ENCODE measurements at places on chromosomes 3 and 15.

- DNase-seq = peak; percentile 6
Observed at GRCh38 chr3:27228805-27229204, 140.4 kb downstream of the NEK10 start.

GRCh38 chr3:16770792-16771191 lies 114.0 kb upstream of the PLCL2 start:
- no peak for DNase-seq

GRCh38 chr3:66442254-66443117 lies 58.3 kb downstream of the LRIG1 start:
- DNase-seq = peak; percentile 94

DNA sequence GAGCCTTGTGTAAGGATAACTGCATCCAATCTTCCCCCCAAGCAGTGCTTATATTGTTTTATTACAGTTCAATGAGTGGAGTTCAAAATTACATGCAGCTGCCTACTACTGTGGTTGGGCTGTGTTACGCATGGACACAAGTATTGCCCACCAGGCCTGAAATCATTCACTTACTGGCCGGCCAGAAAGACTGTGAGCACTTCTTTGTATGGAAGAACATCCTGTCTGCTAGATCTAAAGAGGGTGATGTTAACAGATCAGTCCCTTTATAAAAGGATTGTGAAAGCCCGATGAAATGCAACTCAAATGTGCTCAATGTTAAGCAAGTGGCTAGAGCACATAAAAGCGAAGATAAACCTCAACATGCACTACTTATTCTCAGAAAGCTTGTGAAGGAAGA lies 132.5 kb downstream of the FOXP1 start:
- DNase-seq = no peak

- DNase-seq = no peak
Observed at GRCh38 chr3:159627634-159628033, 361.0 kb upstream of the IL12A start.

- no peak for DNase-seq
Observed at GRCh38 chr15:35321926-35322325, 224.0 kb downstream of the DPH6 start.

- no peak for DNase-seq
Observed at GRCh38 chr15:69457304-69458280, 5.0 kb downstream of the RPLP1 start.

- no peak for DNase-seq
Observed at GRCh38 chr15:92425578-92426225, 32.0 kb downstream of the ST8SIA2 start.

DNA sequence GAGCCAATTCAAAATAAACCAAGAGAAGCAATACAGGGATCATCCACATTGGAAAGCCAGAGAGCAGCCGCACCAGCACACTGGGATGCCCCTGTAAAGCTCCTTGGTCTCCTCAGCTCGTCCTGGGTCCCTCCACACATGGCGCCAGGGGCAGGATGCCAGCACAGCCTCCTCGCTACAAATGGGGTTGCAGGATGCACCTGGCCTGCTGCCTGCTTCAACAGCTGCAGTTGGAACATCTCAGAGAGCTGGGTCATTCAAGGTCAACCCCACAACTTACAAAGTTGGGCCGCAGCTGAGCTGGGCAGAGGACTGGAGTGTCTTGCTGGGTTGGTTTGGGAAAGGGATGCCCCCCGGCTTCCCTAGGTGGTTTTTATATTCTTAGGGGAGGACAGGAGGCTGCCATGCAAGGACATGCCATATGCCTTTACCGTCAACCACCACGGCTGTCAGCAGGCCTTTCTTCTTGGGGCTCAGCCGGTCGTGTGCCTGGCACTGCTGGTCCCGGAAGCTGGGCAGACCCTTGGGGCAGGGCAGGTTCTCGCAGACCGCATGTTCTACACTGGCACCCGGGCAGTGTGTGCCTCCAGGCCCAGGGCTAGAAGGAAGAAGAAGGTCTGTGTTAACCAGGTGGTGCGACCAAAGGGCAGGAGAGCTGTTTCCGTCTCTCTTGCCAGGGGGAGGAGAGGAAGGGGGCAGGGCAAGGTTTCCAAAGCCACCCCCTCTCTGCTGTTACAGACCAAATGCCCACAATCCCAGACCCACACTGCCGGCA lies 225.2 kb downstream of the ADAMTS17 start:
- DNase-seq = peak; percentile 70

- DNase-seq = no peak
Observed at GRCh38 chr3:15549846-15550245, 28.3 kb upstream of the COLQ start.

GRCh38 chr3:105780107-105780506 lies 88.7 kb downstream of the CBLB start:
- no peak for DNase-seq

DNA sequence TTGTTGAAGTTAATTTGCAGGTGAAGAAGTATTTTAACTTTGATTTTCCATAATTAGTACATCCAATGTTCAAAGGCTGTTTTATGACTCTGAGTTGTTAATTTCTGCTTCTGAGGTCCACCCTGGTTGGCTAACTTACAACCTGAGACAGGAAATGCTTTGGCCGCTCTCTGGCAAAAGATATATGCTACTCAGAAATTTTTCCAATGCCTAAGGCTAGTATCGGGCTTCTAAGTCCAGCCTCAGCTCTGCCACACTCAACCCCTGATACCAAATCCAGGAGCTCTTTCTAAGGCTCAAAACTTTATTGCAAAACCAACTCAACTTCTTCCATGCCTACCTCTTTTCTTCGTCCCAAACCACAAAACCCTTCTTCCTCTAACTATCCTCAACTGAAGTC lies 192.9 kb downstream of the NEK10 start:
- peak; percentile 80 for DNase-seq

- DNase-seq = no peak
Observed at GRCh38 chr3:43736558-43737440, 46.1 kb downstream of the ABHD5 start.

GRCh38 chr3:162492446-162493081 lies 996.0 kb downstream of the OTOL1 start:
- DNase-seq = no peak

GRCh38 chr3:113064183-113064582 lies 73.4 kb downstream of the GTPBP8 start:
- no peak for DNase-seq

- no peak for DNase-seq
Observed at GRCh38 chr3:189227249-189227648, 55.5 kb downstream of the TPRG1 start.

DNA sequence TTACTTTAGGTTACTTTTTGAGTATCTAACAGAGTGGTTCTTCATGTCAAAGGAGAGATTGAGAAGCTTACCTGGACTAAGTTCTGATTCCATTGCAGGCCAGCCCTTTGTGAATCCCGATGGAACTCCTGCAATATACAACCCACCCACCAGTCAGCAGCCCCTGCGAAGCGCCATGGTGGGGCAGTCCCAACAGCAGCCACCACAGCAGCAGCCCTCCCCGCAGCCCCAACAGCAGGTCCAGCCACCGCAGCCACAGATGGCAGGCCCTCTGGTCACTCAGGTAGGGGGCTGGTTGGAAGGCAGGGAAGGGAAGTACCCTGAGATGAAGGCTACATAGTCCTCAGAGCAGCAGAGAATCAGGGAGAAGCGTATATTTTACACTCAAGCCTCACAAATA lies 97.8 kb downstream of the ARPP21 start:
- no peak for DNase-seq

- peak; percentile 75 for DNase-seq
Observed at GRCh38 chr3:8441969-8442559, 59.6 kb upstream of the LMCD1 start.

GRCh38 chr3:50605901-50606326 lies 5.7 kb downstream of the CISH start:
- no peak for DNase-seq

DNA sequence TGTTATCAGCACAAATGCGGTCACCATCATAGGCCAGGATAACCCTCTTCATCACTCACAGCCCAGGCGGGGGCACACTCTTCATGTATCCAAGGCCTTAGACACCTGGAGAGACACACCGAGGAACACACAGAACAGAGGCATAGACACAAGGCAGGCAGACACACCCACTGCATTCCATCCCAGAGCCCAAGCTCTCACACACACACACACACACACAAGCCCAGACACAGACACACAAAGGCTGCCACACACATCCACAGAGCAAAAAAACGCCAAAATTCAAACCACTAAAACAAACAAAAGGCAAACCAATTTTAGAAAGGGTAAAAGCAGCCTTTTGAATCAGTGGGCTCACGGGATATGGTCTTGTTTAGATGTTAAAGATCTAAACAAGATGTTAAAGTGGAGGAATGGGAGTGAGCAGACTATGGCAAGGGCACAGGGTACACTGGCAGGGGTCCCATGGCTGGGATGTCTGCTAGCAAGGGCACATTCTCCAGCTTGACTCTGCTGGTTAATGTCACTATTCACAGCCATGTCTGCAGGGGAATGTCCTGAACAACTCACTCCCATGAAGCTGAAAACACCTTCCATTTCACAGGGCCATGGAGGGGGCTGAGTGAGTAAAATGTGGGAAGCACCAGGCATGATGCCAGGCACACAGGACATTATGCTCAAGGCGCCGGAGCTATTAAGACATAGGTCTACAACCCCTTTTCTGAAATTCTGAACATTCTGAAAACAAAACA lies 14.9 kb upstream of the CRABP1 start:
- DNase-seq = peak; percentile 48

GRCh38 chr15:42591238-42591934 lies 16.0 kb downstream of the STARD9 start:
- peak; percentile 34 for DNase-seq

DNA sequence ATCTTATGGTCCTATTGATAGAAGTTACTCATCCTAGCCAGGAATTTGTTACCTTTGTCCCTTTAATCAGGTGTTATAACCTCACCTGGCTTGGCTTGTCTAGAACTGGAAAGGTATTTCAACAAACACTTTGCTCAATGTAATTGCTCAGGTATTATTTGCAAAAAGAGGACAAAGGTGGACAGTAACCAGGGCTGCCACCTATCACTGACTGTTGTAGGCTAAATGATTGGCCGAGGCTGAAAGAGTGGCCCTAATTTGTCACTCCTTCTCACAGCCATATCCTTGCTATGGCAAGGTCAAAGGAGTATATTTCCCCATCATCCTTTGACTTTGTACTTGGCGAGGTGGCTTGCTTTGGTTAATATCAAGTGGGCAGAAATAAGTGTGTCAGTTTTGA lies 2.7 kb upstream of the SELENOS start:
- no peak for DNase-seq

DNA sequence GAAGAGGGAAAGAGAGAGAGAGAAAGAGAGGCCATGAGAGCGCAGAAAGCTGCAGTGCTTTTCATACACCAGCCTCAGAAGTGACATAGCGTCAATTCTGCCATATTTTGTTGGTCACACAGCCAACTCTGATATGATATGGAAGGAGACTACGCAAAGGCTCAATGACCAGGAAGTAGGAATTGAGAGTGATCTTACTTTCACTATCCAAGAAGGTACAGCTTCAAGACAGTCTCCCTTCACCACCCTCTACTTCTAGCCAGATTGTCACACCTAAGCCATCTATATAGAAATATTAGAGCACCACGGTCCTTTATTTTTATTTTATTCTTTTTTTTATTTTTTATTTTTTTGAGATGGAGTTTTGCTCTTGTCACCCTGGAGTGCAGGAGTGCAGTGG lies 21.1 kb downstream of the PARP15 start:
- no peak for DNase-seq

DNA sequence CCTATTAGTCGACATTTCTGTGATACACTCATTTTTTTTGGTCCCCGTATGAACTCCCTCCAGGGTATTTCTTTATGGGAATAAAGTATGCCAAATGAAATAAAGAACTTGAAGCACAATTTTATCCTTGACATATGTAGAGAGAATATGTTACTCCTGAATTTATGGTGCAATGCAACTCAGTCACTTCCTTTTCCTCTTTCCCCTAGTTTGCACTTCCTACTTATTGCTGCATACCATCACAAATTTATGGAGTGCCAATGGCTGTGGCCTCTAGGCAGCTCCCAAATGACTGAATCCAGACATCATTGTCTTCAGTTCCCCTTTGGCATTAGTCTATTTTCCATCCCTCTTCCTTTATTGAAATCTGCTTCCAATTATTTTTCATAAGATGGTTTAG lies 403.5 kb downstream of the FHIT start:
- no peak for DNase-seq
